ENCODE measurements at places on chromosomes 6 and 20.

- DNase-seq = no peak
Observed at GRCh38 chr20:34907616-34908469, 31.4 kb downstream of the ACSS2 start.

DNA sequence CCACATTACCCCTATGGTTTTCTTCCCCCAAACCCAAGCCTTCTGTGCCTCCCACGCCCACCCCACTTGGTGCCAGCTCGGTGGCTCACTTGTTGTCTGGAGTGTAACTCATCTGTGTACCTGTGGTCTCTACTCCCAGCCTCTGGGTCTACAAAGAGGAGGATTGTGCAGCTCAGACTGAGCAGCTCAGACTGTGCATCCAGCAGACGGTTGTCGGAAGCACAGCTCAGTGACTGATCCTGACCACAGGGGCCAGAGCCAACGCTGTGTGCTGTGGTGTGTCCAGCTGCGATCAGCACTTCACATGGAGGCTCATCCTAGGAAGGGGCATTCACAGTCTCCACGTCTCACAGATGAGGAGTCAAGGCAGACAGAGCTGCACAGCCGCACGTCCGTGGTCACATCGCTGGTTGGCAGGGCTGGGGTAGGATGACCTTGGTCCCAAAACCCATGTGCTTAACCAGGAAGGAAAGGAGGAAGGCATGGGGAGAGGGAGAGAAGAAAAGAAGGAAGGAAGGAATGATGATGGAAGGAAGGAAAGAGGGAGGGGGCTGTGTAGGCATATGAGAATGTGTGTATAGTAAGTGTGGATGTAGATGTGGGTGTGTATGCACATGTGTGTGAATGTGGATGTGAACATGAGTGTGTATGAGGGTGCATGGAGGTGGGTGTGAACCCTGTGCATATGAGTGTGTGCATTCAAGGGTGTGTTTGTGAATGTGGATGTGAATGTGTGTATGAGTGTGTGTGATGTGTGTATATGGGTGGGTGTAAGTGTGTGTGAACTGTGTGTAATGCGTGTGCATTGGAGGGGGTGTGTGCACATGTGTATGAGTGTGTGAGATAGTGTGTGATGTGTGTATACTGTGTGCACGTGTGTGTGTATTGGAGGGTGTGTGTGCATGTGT lies 28.2 kb upstream of the STX16 start:
- no peak for DNase-seq

- DNase-seq = no peak
Observed at GRCh38 chr6:112309244-112309643, 37.9 kb upstream of the RFPL4B start.

DNA sequence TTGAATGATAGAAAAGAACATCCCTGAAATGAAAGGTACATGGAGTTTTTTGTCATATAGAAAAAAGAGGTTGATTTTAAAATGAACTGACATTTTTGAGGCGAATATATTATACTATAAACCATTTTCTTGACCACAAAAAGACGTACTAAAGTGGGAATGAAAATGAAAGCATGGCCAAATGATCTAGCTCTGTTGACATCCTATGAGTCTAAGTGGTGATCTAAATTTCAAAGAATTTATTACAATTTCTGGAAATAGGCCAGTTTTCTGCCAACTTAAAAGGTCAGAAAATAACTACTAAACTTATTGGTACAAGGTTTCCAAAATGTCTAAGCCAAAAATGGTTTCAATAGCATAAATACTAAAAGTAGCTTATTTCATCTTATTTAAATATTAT lies 536.8 kb downstream of the EYS start:
- no peak for DNase-seq

- no peak for DNase-seq
Observed at GRCh38 chr20:48193627-48194425, 408.5 kb upstream of the SULF2 start.

GRCh38 chr20:53146201-53146891 lies 174.2 kb downstream of the TSHZ2 start:
- peak; percentile 65 for DNase-seq
